ENCODE measurements at places on chromosomes 12 and 14.

- no peak for DNase-seq
Measured at GRCh38 chr14:22955702-22956569, 954 bp downstream of the HAUS4 start.

DNA sequence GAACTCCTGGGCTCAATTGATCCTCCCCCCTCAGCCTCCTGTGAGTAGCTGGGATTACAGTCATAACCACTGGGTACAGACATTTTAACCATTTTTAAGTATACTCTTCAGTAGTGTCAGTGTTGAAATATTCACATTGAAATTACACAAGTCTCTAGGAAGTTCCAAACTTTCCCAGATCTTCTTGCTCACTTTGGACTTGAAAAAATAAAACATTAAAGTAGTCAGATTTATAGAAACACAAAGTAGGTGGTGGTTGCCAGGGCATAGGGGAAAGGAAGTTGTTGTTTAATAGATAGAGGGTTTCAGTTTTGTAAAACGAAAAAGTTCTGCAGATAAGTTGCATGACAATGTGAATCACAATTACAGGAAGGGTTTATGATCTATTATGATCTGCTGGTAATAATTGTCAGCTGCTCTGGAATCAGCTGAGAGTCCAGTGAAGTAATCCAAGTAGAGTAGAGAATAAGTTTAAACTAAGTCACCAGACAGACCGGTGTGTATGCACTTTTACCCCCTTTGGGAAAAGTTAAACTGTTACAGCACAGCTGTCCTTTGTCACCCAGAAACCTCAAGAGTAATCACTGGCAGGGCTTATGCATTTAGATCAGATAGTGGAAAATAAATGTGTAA, 27.4 kb downstream of the PCNX1 start:
- no peak for DNase-seq

DNA sequence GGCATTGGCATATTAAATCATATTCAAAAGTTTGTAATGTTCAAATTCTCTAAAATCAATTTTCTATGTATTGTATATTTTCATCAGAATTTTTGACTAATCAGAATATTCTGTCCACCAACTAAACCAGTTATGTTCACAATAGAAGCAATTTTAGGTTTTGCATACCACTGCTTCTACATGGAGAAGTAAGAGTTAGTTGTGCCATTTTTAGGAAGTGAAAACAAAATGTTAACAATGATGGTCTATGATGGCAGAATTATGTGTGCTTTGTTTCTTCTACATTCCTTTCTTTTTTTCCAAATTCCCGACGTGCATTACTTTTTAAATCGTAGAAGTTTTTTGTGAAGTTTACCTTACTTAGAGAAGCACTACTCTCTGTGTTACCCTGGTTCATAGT, 29.5 kb downstream of the ABHD12B start:
- no peak for DNase-seq

GRCh38 chr12:79961411-79961810, 26.5 kb upstream of the PPP1R12A start:
- no peak for DNase-seq

- no peak for DNase-seq
Measured at GRCh38 chr12:111214401-111214800, 154.5 kb downstream of the PHETA1 start.

GRCh38 chr14:68380329-68380741, 412.5 kb downstream of the ZFP36L1 start:
- no peak for DNase-seq

GRCh38 chr14:101601606-101602465, 40.5 kb downstream of the DIO3 start:
- peak; percentile 11 for DNase-seq

- no peak for DNase-seq
Measured at GRCh38 chr14:99497894-99498293, 16.7 kb downstream of the CCNK start.

DNA sequence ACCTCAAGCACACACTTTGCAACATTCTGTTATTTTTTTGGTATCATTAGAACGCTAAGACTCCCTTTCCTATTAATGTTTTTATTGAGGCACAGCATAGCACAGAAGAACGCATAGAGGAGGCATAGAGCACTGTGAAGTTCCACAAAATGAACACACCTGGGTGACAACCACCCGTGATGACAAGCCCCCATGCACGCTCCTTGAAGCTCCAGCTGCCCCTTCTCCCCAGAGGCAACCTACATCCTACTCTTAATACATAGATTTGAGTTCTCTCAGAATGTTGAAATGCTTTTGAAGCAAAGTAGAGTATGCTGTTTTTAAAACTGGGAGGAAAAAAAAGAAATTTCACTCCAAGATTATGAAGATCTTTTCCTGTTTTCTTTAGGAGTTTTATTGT, 55.5 kb downstream of the DYRK2 start:
- DNase-seq = no peak

- DNase-seq = peak; percentile 36
Measured at GRCh38 chr12:9701380-9702154, 31.3 kb downstream of the CLECL1 start.

DNA sequence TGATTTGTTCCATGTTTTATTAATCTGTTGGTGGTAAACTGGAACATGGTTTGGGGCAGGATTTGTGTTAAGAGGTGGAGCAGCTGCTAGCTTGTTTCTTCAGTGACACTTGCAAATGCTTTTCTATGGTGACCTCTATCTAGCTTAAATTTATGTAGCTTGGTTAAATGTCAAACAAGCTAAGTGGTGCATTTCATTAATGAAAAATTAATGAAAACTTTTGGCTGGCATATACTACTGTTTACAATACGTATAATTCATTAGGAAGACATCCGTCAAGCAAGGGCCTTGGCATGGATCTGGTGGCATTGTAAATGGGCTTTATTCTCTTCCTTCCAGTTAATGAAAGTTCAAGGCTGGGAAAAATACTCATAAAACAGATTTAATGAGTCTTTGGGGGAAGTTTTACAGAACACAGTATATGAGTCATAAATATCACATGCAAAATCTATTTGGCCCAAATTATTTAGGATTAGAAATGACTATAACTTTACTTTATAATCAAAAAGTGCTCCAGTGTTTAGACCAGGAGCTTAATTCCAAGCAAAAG, 807.7 kb upstream of the SEL1L start:
- DNase-seq = no peak

DNA sequence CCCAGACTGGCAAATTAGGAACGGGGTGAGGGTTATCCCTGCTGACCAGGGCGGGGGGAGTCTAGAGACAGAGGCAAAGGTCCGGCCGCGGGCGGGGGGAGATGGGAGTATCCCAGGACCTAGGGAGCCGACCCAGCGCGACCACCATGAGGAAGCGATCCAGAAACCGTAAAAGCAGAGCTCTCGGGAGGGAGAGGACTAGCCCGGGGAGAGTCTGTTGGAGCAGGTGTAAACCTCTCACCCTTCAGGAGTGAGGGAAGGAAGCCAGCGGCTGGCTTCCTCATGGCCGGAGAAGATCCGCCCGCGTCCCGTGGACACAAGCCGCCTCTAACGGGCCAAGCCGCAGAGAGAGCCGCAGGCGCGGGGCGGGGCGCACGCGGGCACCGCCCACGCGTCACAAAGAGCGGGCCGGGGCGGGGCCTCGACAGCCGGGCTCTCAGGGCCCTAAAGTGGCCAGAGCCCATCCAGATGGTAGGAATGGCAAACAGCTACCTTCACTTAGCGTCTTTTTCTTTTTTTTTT, at the start of gene ACRBP:
Gene ACRBP (minus strand): TSS at position 350 of the 522 bp plus-strand sequence. CDS start 66 bp downstream, at position 284.
- DNase-seq = peak; percentile 43

DNA sequence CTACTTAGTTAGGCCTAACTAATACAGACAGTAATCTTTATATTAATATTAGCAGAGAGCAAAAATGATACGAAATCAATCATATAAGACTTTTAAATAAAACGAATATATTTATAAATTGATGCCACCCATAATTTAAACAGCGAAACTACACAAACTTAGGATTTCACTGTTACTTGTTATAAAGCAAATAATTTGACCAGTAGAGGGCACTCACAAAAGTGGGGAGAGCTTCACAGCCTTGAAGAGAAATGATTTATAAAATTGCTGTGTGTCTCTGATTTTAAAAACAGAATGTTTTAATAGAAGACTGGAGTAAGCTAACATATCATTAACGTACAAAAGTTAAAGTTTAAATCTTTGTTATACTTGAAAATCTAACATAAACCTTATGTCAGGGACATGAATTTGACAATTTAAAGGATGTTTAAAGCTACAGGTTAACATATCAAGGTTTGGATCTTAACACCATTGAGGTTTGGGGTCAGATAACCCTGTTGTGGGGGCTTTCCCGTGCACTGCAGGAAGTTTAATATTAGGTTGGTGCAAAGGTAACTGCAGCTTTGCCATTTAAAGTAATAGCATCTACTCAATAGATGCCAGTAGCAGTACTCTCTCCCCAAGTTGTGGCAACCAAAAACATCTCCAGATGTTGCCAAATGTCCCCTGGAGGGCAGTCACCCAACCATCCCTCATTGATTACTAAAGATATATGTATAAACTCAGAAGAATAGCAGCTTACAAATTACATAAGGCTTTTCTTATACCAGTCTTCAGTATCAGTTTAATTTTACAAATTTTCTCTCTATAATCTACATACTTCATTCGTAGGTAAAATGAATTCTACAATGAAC, 9.3 kb downstream of the KRAS start:
- DNase-seq = no peak

DNA sequence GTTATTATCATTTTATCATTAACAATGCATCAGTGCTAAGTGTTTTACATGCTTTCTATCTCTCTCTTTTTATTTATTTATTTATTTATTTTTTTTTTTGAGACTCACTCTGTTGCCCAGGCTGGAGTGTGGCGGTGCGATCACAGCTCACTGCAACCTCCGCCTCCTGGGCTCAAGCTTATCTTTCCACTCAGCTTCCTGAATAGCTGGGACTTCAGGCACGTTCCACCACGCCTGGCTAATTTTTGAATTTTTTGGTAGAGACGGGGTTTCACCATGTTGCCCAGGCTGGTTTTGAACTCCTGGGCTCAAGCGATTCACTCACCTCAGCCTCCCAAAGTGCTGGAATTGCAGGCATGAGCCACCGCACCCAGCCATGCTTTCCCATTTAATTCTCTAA, 3.9 kb upstream of the BTG1 start:
- no peak for DNase-seq

- DNase-seq = no peak
Measured at GRCh38 chr14:42004321-42004720, 397.6 kb downstream of the LRFN5 start.

- peak; percentile 58 for DNase-seq
Measured at GRCh38 chr12:66279123-66279712, 23.1 kb upstream of the HELB start.

GRCh38 chr12:25824734-25825133, 133.7 kb upstream of the RASSF8 start:
- no peak for DNase-seq

GRCh38 chr14:69107407-69108003, 45.4 kb downstream of the DCAF5 start:
- peak; percentile 24 for DNase-seq

DNA sequence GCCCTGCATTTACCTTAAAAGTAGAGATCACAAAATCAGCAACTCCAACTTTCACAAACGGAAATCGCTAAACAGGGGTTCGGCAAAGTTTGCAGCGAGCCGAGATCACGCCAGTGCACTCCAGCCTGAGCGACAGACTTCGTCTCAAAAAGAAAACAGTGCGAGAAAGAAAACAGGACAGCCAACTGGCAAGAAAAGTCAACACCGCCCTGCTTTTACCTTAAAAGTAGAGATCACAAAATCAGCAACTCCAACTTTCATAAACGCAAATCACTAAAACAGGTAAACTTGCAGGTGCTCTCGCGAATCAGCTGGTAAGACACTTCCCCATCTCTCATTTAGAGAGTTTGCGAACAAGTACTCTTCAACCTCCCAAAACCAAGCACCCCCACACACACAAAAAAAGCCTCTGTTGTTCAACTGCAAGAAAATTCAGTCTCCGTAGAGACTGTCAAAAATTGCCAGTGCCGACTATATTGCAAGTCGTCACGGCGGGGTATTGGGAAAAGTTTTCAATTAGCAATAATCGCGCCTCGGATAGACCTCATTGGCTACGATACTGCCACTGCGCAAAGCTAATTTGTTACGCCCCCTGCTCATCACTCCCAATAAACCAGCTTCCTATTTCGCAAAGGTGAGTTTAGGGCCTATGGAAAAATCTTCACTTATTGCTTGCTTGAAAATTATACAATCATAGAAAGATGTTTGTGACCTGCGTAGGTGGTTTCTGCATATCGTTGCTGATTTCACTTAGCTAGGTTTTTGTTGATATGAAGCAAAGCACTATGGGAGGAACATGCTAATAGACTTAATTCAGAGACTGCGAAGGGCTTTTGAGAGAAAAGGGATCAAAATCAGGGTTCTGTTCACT, at the start of gene RNU4-1:
Gene RNU4-1 (minus strand): TSS at position 577 of the 871 bp plus-strand sequence.
- DNase-seq = peak; percentile 84

- DNase-seq = peak; percentile 41
Measured at GRCh38 chr12:3897371-3897971, 24.3 kb upstream of the PARP11 start.

GRCh38 chr12:83323866-83324265, 637.2 kb downstream of the TMTC2 start:
- DNase-seq = no peak

DNA sequence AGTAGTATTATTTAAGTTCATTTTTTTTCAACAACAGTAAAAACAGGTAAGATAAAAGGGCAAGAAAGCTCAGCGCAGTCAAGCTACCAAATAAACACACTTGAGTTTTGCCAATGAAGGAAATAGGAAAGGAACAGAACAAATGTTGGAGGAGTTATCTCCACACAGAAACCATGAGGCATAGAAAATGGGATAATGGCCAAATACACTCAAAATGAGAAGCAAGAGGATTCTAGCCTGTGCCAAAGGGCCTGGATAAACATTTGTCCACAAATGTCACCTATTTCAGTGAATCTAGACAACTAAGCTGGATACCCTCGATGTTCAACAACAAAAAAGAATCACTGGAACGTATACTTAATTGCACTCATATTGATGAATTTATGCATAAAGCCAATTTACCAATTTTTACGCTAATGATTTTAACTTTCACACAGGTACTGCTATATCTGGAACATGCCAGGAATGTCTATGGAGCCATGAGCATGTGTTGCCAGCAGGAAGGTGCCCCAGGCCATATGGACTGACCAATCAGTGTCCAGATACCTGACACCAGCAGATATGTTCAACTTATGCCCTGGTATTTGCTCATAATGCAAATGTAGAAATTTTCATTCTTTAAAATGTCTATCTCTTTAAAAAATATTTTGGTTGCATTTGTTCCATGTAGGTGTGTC, 21.1 kb downstream of the ST8SIA1 start:
- DNase-seq = no peak

GRCh38 chr12:47705566-47706425, at the start of gene RPAP3:
Gene RPAP3, minus strand, starts transcription at chr12:47706030. Its CDS starts 3,190 bp downstream, at chr12:47702840.
- peak; percentile 98 for DNase-seq

Data from activated CD4-positive, alpha-beta memory T cell treated with anti-CD3 and anti-CD28 coated beads, Interleukin-2, amount 10 ng/mL, durations not matched to agents 7 days and 5 days (primary cell).